Brain pericyte (primary cell): ENCODE measurements at places on chromosomes 1 and 21.

GRCh38 chr1:37410105-37410504 is 64.3 kb upstream of the ZC3H12A start:
- DNase-seq: no peak

DNA sequence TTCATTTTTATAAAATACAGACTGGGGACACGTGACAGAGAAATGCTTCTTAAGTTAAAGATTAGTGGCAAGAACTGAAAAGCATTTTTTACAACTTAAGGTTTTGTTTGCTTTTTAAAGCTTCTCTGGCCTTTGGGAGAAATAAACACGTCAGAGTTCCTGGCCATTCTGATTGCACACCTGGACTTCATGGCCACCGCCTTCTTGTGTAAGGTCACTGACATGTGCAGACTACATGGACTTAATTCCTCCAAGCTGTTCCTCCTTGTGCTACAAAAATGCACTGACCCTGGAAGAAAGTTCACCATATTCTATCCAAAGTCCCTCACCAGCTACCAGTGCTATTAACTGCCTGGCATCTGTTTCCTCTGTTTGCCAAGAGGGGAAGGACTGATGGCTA is 56.1 kb downstream of the GADD45A start:
- DNase-seq: no peak

GRCh38 chr1:230696218-230696617 is 17.7 kb downstream of the AGT start:
- DNase-seq: no peak

DNA sequence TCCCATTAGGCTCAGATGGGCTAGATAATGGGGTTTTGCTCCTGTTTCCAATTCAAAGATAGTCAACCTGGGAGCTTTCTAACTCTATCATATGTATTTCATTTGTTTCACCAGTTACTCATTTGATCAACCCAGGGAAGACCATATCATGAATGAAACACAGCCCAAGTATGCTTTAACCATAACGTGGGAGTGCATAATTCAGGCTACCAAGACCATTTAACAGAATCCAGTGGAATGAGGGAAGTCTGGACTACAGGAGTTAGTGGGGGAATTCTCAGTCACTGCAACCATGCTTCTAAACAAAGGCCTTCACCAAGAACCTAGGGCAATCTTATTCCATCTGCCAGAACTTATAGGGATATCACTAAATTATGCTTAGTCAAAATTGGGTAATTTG is 15.0 kb upstream of the SLC16A1 start:
- no peak for DNase-seq

GRCh38 chr1:226223786-226224244 is 351 bp downstream of the MIXL1 start:
- no peak for DNase-seq

DNA sequence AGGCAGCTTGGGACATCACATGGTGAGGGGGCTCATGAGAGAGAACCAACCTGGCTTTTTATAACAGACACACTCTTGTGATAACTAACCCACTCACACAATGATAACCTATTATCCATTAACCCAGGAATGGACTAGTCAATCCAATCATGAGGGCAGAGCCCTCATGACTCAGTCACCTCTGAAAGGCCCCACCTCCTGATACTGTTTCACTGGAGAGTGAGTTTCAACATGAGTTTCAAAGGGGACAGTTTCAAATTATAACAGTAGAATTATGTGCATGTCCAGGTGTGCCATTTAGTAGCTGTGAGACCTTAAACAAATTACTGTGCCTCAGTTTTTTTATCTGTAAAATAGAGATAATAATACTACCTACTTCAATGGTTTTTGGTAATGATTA is 47.6 kb upstream of the PPP2R5A start:
- DNase-seq: no peak

DNA sequence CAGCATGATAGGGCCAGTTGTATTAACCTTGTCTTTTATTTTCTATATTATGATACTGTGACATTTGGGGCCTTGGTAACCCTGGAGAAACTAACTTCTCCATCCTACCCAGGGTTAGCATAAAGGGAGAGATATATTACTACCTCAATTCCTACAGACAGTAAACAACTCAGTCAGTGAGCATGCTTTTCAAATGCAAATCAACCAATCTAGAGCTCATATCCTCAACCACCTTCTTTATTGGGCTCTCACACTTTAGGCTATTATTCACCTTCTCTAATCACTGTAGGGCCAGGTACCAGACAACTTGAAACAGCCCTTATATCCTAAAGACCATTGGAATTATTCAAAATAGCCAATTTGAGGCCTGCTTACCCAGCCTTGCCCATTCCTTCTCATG is 477.6 kb downstream of the PTPRC start:
- no peak for DNase-seq

DNA sequence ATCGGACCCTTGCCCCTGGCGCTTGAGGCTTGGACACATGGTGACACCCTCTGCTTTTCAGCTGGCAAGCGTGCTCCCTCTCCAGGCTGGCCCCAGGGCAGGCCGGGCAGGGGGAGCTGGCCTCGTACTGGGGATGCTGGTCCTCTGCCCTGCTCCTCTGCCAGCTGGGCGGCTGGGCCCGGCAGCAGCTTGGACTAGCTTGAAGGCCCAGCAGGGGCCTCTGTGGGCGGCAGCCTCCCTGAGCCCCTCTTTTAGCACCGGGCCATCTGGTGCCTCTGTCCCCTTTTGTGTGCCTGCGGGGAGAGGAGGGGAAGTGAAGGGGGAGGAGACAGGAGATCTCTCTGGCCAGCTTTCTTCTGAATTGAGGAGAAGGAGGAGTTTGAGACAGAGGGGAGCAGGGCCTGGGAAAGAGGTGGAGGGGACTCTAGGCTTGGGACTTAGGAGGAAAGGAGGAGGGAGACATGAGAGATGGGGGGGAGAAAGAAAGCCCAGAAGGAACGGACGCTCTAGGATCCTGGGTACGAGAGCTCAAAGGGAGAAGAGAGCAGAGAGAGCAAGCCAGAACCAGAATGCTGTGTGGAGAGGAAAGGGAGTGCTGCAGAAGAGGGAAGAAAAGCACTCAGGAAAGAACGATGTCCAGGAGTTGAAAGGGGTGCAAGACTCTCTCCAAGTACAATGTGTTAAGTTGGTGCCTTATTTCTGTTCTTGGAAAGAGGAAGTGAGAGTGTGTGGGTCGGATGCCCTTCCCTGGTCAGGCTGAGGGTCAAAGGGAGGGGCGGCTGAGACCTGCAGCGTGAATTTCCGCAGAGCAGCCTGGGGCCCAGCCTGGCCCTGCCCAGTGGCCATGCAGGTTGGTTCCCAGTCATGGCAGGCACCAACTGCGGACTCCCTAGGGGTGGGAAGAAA is 40.3 kb downstream of the IER5 start:
- no peak for DNase-seq

DNA sequence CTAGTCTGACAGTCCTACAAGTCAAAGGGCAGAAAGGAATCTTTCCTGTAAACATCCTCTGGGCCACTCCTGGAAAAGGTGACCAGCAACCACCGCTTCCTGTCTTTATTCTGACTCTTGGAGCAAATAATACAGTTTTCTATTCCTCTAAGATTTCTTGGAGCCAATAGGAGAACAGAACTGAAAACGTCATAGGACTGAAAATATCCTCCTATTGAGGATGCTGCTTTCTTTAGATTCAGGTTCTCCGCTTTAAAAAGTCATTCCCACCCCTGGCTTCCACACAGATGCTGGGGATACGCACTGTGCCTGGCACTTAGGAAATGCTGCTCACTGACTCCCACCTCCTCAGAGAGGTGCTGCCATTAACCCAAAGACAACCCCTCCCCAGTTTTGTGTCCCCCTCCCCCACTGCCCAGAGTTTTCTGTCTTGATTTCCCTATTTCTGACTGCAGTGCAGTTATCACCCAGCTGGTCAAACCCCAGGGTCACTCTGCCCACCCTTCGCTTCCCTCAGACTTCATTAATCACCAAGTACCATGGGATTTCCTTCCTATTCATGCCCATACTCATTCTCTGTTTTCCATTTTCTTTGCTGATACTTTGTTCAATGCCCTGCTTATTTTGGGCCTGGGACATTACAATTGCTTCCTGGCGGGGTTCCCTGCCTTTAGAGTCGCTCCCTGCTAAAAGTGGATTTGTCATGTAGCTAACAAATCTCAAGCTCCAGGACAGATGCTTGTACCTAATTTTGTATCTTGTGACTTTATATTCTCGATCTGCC is 82.1 kb upstream of the ARHGAP29 start:
- no peak for DNase-seq

DNA sequence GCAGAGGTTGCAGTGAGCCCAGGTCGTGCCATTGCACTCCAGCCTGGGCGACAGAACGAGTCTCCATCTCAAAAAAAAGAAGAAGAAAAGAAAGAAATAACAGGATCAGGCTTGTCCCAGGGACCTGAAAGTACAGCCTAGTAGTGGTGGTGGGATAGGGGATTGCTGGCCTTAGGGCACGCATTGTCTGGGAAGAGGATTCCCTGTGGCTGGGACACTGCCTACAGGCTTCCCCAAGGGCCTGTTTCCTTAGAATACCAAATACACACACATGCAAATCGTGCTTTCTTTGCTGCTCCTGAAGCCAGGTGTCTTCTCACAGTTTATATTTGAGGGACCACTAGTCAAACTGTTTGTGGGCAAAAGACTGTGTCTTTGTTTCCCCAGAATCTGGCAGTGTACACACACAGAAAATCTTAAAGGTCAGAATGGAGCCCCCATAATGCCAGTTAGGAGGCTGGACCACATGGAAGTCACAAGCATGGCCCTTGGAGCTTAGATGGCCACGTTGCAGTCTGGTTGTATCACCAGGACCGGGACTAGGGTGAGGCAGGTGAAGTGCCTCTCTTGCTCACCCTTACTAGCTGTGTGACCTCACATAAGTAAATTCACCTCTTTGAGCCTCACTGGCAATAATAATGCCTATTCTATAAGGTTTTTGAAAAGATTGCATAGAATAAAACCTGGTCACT is 12.7 kb upstream of the ASAP3 start:
- DNase-seq: no peak

DNA sequence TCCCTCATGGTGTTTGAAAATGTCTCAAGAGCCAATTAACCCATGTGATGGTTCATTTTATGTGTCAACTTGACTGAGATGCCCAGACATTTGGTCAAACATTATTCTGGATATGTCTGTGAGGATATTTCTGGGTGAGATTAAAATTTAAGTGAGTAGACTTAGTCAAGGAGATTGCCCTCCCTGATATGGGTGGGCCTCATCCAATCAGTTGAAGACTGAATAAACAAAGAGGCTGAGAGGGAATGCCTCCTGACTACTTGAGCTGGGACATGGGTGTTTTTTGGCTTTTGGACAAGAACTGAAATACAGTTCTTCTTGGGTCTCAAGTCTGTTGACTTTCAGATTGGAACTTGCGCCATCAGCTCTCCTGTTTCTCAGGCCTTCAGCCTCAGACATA is 89.4 kb upstream of the SPATA6 start:
- DNase-seq: no peak

DNA sequence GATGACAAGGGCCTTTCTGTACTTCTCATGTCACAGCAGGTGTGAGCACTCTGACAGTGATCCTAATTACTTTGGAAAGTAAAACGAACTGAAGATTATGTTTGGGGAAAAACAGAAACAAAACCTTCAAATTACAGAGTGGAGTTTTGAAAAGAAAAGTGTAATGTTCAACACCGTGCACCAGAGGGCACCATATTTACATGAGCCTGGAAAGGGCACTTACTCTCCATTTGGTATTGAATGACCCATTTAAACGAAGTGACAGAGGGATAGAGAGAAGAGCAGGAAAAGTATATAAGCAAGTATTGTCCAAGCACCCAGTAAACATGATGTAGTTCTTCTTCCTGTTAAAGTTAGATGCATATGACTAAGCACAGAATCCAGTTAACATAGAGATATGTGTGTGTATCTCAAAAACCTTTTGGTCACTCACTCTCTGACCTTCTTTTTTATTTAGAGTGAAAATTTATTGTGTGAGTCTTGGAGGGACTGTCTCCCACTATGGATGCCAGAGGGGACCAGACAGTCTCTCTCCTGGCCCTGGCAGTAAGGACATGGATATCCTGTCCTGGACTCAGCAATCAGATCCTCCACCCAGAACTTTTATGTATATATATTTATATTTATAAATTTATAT is 3.8 kb upstream of the RGSL1 start:
- no peak for DNase-seq

DNA sequence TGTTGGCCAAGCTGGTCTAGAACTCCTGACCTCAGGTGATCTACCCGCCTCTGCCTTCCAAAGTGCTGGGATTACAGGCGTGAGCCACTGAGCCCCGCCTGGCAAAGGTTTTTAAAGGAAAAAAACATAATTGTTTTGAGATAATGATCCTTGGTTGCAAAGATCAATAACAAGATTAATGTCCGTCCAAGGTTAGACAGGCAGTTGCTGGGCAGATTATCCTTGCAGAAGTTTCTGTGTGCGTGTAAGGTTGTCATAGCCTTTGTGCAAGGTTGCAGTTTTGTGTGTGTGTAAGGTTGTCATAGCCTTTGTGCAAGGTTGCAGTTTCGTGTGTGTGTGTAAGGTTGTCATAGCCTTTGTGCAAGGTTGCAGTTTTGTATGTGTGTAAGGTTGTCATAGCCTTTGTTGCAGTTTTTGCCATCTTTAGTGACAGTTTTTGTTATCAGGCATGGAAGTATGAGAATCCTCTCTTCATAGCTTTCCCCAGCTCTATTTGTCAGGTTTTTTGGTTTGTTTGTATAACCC is 3.6 kb downstream of the YBEY start:
- DNase-seq: no peak

GRCh38 chr1:16186655-16187235 is 25.7 kb downstream of the ARHGEF19 start:
- no peak for DNase-seq

- DNase-seq: no peak
Measured at GRCh38 chr1:59072583-59072947, 224.3 kb upstream of the FGGY start.

DNA sequence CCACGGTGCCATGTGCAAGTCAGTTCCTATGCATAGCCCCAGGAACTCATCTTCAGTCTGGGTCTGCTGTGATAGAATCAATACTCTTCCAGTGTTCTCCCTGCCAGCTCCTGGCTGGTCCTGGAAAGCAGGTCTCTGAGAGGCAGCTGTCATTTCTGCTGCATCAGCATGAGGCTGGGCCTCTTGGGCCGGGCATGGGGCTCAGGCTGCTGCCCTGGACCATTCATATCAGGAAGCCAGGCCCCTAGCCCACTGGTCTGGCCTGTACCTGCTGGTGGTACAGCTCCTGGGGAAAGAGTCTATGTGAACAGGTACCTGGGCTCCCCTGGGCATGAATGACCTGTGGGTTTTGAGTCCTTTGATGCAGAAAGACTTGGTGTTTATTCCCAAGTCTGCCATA is 173.6 kb upstream of the CSF3R start:
- DNase-seq: no peak

GRCh38 chr1:86430376-86430775 is 6.4 kb downstream of the CLCA2 start:
- no peak for DNase-seq

GRCh38 chr1:1236176-1236763 is 4.2 kb downstream of the B3GALT6 start:
- DNase-seq: no peak

- DNase-seq: no peak
Measured at GRCh38 chr21:21177353-21177986, 179.3 kb downstream of the NCAM2 start.

DNA sequence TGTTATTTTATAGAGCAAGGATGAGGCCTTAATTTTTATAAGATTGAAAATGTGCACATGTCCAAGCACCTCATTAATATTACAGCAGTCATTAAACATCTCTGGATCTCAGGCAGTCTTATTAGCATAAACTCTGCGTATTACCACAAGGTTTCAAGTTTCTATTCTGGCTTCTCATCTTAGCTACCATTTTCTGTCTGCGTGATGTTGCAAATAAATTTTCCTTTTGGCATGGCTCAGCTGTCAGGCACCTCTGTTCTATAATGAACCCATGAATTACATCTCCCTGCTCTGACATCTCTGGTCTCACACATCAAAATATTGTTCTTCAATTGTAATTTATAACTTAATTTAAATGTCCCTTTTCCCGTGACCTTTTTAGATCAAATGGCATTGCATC is 156.5 kb downstream of the SLC45A1 start:
- DNase-seq: no peak
